ENCODE measurements at places on chromosomes 16 and 17.
A peak's percentile ranks its signal among the peaks of the same experiment; 100 is the strongest.

GRCh38 chr17:16988749-16989229, 16.9 kb upstream of the TNFRSF13B start:
- peak; percentile 58 for DNase-seq

- no peak for DNase-seq
Observed at GRCh38 chr17:38463451-38463858, 35.2 kb downstream of the ARHGAP23 start.

DNA sequence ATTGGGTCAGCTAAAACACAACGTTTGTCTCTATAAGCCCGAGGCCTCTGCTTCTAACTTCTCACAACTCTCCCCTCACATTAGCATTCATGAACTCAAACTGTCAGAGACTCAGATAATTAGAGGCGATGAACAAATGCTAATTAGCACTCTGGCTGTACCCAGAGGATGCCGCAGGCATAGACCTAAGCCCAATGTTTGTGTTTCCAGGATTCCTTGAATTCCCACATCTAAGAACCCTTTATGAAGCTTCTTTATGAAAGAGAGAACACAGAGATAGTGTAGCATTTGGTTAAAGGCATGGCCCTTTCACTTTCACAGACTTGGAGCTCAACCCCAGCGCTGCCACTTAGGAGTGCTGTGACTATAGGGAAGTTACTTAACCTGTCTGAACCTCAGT, 512.2 kb downstream of the GRIN2A start:
- DNase-seq, result no peak

- DNase-seq, result peak; percentile 74
Observed at GRCh38 chr17:51461578-51462004, 201.2 kb downstream of the UTP18 start.

DNA sequence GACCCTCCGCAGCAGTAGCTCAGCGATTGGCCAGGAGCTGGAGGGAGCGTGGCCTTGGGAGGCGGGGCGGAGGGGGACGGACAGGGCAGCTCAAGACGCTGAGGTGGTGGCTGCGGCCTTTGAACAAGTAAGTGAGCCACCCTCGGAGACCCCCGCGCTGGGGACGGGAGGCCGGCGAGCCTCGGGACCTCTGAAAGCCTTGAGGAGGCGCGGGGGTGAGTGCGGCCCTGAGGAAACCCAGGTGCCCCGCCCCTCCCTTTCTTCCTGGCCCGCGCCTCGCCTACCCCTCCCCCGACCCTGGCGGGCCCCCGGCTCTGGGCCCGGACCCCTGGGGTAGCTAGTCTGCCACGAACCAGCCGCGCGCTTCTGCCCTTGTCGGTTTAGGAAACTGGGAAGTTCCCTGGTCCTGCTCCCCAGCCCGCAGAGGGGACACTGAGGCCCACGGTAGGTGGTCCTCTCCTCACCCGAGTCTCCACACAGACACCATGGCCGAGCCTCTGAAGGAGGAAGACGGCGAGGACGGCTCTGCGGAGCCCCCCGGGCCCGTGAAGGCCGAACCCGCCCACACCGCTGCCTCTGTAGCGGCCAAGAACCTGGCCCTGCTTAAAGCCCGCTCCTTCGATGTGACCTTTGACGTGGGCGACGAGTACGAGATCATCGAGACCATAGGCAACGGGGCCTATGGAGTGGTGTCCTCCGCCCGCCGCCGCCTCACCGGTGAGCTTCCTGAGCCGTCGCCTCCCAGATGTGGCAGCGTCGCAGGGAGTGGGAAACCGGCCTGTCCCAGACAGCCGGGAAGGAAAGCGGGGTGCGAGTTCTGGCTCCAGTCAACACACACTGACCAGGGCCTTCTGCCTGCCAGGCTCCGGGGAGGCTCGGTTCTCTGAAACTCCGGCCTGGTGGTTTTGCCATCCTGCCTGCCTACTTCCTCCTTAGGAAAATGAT, at the start of gene MAPK7:
Gene MAPK7 (plus strand): TSS at position 83 of the 945 bp plus-strand sequence. CDS start 403 bp downstream, at position 486.
- DNase-seq, result no peak

GRCh38 chr16:56945847-56946527, 14.0 kb downstream of the HERPUD1 start:
- no peak for DNase-seq

- DNase-seq, result no peak
Observed at GRCh38 chr16:82629441-82630027, 2.8 kb downstream of the CDH13 start.

DNA sequence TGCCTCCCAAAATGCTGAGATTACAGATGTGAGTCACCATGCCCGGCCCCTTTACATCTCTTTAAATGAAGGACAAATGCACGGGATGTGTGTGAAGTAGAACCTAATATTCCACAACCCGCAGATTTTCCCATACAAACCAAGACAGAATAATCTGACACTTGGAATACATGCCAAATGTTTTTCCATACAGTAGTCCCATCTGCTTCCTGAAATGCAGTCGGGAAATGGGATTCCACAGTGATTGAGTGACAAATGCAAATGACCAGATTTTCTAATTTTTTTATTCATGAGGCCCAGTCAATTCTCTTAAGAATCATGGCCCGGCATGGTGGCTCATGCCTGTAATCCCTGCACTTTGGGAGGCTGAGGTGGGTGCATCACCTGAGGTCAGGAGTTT, 6.8 kb upstream of the ZNF200 start:
- DNase-seq, result no peak

- no peak for DNase-seq
Observed at GRCh38 chr17:8960325-8961140, 5.0 kb downstream of the PIK3R5 start.

GRCh38 chr17:10217916-10218315, 19.5 kb upstream of the GAS7 start:
- DNase-seq, result no peak

All from Ammon's horn (tissue), 1 donor.